ENCODE measurements at places on chromosomes 1 and 21.

GRCh38 chr1:117810553-117810952 is 118.9 kb downstream of the GDAP2 start:
- DNase-seq: no peak

- DNase-seq: peak; percentile 79
Observed at GRCh38 chr1:64948905-64949833, 17.2 kb downstream of the JAK1 start.

- peak; percentile 55 for DNase-seq
Observed at GRCh38 chr1:44390277-44390676, 14.8 kb upstream of the RNF220 start.

DNA sequence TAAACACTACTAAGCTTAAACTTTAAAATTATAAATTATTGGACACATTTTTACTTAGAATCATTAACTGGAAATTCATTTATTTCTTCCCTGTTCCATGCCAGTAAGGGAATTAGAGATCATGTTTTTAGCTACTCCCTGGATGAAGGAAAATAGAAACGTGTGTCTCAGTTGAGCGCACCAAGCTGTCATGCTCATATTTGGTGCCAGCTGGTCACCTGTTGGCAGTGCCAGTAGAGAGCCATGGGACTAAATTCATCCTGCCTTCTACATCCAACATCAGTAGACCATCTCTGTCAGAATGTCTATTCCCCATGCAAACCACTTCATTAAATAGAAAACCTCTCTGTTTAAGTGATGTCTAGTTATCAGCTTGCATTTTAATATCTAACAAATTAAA is 17.4 kb upstream of the SLC22A15 start:
- no peak for DNase-seq

DNA sequence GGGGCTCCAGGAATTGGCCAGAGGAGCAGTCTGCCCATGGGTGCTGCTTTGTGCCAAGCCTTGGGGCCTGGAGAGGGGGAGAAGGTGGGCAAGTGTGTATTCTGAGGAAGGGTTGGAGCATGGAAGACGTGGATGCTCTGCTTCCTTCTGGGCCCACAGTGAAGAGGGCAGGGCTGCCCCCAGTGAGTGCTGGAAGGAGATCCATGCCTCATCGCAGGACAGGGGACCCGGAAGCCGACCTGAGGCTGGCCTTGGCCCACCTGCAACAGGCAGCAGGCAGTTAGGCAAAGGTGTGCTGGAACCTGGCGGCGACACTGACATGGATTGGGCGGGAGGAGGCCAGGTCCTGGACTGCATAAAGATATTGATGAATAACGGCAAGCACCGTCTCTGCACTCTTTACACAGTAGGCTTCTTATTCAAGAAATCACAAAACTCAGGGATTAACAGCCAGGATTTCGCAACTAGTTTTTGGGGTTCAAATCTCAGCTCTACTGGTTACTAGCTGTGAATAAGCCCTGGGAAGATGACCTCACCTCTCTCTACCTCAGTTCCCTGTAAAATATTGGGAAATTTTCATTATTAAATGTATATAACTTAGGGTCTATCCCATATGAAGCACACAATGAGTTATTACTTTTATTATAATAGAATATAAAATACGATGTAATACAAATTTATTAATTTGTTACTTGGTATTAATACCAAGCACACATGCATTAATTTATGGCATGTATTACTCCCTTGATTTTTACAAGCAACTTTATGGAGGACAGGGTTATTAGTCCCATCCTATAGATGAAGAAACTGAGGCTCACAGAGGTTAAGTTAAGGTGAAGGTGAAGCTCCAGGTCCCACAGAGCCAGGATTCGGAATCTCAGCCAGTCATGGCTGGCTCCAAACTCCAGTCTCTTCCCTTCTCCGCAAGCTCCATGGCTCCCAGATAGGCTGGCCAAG is 62.3 kb downstream of the DHRS3 start:
- DNase-seq: no peak

DNA sequence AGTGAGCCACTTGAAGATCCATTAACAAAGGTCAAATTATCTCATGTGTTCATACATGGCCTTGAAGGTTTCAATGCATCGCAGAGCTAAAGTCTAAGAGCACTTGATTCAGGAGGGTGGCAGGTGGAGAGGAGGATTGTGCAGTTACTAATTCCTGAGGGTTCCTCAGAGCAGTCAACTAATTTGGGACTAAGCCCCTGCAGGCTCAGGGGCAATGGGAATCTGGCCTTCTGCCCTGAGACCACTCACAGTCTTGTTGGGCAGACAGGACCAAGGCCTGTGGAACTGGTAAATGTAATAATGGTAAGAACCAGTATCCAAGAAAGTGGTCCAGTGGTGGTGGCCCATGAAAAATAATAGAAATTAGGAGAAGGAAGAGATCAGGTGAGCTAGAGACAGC is 127.4 kb upstream of the HMGB4 start:
- no peak for DNase-seq

GRCh38 chr1:97499667-97500066 is 421.2 kb downstream of the DPYD start:
- DNase-seq: peak; percentile 13

DNA sequence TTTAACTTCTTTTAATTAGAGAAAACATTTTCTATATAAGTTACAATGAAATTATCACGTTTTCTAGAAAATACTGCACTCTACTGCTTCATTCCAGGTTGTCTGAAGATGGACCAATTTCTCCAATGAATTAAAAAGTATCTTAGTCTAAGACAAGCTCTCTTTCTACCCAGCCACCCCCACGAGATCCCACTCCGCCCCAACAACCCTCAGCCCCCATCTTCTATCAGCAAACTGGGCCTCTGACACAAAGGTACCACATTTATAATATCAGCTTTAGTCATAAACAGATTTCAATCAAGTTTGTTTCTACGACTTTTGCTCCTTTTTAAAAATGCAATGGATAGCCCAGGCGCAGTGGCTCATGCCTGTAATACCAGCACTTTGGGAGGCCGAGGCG is 117.8 kb downstream of the RERE start:
- no peak for DNase-seq

All from MCF 10A (cell line).